ENCODE measurements at places on chromosomes 4 and X. TPM values are rescaled to one million over a fixed set of nuclear protein-coding genes. Genes with fewer than 3 reads are reported as not detected.

DNA sequence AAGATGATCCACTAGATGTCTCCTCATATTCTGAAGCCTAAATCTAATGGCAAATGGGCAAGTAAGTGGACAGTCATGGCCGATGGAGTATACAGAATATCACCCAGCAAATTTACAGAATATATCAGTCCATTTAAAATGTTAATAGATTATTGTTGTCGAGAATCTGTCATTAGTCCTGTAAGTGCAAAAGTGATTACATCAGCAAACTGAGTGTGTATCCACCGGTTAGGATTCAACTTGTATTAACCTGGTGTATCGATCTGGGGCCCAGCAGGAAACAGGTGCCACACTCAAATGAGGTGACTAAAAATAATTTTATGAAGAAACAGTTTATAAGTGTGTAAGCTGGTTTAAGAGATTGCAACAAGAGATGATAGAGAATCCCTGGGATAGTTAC is 367.9 kb upstream of the FAM47C start:
- DNase-seq = no peak

- DNase-seq = peak; percentile 33
Observed at GRCh38 chr4:138645289-138645688, 370.3 kb upstream of the NOCT start.

DNA sequence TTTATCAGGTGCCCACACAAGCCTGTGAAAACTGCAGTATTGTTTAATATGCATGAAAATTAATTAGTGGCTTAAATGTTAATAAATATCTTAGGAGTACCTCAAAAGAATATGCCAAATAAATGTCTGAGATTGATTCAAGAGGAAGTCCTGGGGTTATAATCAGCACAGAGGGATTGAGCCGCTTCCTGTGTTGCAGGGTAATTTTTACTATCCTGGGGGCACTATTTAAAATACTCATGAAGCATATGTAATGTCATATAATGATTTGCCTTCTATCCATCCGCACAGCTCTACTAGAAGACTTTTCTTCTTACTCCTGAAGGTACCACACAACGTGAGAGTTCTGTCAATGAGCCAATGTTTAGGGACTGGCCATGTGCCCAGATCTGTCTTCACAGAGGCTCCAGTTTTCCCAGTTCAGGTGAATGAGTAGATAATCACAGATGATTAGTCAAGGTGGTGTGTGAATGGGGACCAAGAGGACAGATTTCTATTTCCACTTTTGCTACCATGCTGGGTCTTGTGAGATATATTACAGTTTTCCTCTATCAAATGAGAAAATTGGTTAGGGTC is 233.3 kb downstream of the USP46 start:
- no peak for DNase-seq

GRCh38 chrX:11064851-11065600 is 46.1 kb upstream of the HCCS start:
- DNase-seq = no peak

- peak; percentile 51 for DNase-seq
Observed at GRCh38 chr4:142402900-142403299, 443.2 kb downstream of the INPP4B start.

DNA sequence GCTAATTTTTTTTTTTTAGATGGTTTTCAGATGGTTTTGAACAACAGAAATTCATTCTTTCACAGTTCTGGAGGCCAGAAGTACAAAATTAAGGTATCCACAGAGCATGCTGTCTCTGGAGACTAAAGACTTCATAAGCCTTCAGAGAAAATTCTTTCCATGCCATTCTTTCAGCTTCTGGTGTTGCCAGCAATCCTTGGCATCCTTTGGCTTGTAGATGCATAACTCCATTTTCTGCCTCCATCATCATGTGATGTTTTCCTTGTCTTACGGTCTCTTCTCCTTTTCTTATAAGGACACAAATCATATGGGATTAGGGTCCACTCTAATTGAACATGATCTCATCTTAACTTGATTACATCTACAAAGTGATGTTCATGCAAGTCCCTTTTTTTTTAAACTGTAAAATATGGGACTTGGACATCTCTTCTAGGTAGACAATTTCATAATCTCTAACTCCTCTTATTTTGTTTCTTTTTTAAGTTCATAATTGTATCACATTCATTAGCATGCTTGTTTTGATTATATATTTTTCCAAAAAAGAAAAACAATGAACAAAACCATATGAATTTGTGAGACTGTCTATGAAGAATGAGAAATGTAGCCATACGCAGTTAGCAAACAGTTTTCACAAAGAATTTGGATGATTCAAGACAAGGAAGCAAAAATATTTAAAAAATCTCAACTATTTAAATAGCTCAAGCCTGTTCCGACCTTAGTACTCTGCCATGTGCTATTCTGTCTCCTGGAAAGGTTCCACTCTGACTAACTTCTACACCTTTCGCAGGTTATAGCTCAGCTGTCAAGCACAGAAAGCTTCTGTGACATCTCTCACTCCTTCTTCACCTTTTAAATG is 53.1 kb upstream of the GIMD1 start:
- DNase-seq = peak; percentile 48

- DNase-seq = peak; percentile 93
Observed at GRCh38 chr4:23770011-23770410, 119.8 kb downstream of the PPARGC1A start.

DNA sequence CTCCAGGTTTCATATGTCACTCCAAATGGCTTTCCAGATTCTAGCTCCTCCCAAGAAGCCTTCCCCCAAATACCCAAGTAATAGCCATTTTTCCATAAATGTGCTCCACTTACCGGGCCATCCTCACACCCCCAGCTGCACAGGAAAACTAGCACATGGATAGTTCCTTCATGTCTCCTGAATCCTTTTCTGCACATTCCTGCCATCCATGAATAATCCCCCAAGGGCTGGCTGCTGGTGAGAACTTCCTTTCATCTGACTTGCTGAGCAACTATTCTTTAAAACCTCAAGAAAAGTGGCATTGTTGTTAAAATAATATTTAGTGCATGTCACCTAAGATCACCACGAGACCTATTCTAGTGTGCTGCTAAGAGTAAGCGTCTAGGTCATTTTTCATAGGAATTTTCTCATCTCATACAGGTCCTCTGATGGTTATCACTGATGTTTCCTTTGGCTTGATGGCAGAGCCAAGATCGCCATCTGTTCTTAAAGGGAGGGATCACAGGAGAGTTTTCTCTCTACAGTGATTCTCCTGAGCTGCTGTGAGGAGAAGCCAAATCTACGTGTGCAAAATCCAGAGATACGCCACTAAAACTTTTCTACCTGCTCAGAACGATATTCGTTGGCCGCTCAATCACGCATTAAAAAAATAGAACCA is 71.3 kb downstream of the MAP3K15 start:
- DNase-seq = no peak

- peak; percentile 42 for DNase-seq
Observed at GRCh38 chr4:39320381-39321115, 45.6 kb downstream of the RFC1 start.

- DNase-seq = peak; percentile 12
Observed at GRCh38 chr4:152634110-152634760, 45.6 kb downstream of the TMEM154 start.

- no peak for DNase-seq
Observed at GRCh38 chr4:119110121-119110520, 25.5 kb upstream of the MYOZ2 start.

- DNase-seq = peak; percentile 49
Observed at GRCh38 chrX:71941776-71942175, 31.1 kb downstream of the NHSL2 start.

- no peak for DNase-seq
Observed at GRCh38 chr4:86608757-86609375, 14.8 kb downstream of the PTPN13 start.

DNA sequence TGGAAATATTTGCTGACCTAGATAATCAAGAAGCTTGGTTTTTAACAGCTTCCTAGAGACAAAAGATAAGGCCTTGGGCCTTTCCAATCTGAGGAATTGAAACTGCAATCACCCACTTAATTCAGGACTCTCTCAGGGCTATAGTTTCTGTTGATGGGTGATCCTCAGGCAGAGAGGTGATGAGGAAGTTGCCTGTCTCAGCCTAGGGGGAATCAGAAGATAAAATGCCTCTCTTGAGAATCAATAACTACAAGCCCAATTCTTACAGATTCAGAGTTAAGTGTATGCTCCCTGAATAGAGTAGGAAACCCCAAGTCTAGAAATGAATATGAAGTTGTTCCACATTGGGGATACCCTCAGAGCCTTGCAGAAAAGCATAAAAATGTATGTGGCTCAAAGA is 45.5 kb downstream of the NFKB1 start:
- DNase-seq = no peak

DNA sequence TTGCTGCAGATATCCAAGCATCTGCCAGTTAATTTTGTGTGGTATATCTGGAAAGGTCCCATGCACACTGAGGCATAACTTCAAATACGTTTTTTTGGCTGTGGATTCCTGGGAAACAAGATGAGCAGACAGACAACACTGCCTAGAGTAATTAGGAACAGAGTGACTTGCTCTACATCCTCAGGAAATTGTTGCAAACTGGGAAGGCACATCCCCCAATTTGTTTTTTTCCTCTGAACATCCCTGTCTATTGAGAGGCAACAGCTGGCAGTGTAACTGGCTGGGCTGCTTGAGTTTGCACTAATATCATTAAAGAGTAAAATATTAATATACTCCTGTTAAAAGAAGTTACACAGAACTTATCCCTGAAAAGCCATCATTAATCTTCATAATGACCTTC is 207.7 kb upstream of the SLIT2 start:
- DNase-seq = no peak

- no peak for DNase-seq
Observed at GRCh38 chr4:5996641-5997040, 21.6 kb downstream of the C4orf50 start.

GRCh38 chrX:12241026-12241425 is 102.8 kb downstream of the FRMPD4 start:
- DNase-seq = no peak

DNA sequence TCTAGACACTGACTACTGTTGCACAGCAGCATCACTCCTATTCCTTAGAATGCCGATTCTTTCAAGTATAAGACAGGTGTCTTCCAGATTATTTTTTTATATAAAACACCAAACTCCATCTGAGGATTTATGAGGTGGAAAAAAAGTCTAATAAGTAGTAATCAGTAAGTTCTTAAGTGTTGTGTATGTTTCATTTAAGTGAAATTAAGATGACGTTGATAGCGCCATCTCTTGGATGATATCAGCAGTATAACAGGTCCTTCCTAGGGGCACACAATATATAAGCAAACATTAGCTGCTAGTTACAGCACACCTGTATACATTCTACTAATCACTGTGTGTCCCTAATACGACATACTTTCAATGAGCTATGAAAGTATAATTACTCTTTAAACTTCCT is 99.6 kb upstream of the STS start:
- DNase-seq = no peak

- no peak for DNase-seq
Observed at GRCh38 chrX:30217465-30217864, 2.1 kb downstream of the MAGEB2 start.

GRCh38 chrX:49202022-49202421 is 2.0 kb upstream of the SYP start:
- DNase-seq = no peak

GRCh38 chr4:34196375-34196774 is 2047.9 kb downstream of the ARAP2 start:
- DNase-seq = no peak

GRCh38 chrX:123869488-123869887 is 9.6 kb downstream of the XIAP start:
- no peak for DNase-seq

GRCh38 chr4:1793496-1793840 is 375 bp downstream of the FGFR3 start:
- DNase-seq = no peak

The STAP1 gene
- total RNA-seq = not detected

The CLNK gene
- total RNA-seq = not detected

The LNX1 gene
- 1.7 TPM for total RNA-seq

The PABPC4L gene
- total RNA-seq = 1.0 TPM

The MEPE gene
- total RNA-seq = not detected

The DUX4 gene
- total RNA-seq = not detected

The SATL1 gene
- total RNA-seq = not detected

The ZMAT1 gene
- 6.4 TPM for total RNA-seq

The FAT4 gene
- 2.3 TPM for total RNA-seq

The RNF150 gene
- total RNA-seq = 15.5 TPM

The KDR gene
- total RNA-seq = 0.30 TPM

The SULT1E1 gene
- 0.30 TPM for total RNA-seq
